ENCODE measurements at places on chromosomes 16 and 17. TPM values are rescaled to one million over a fixed set of nuclear protein-coding genes. Genes with fewer than 3 reads are reported as not detected.

GRCh38 chr16:31513884-31514283, 5.7 kb upstream of the RUSF1 start:
- no peak overlapping the region for H3K4me3 ChIP-seq
- H3K27me3 ChIP-seq, result no peaks in the 10 kb centered on the region
- H3K4me1 ChIP-seq, result no peaks in the 10 kb centered on the region
- no peaks in the 10 kb centered on the region for H3K36me3 ChIP-seq

- H3K27ac ChIP-seq, result no peak overlapping the region
- H3K4me3 ChIP-seq, result no peak overlapping the region
- H3K27me3 ChIP-seq, result no peaks in the 10 kb centered on the region
- H3K4me1 ChIP-seq, result no peaks in the 10 kb centered on the region
- no peaks in the 10 kb centered on the region for H3K36me3 ChIP-seq
- DNase-seq, result no peak
Measured at GRCh38 chr16:64919929-64920607, 201.8 kb downstream of the CDH11 start.

GRCh38 chr17:72838581-72838980, 253.9 kb downstream of the SLC39A11 start:
- DNase-seq, result no peak
- no peak overlapping the region for H3K4me3 ChIP-seq
- no peak overlapping the region for H3K27ac ChIP-seq
- no peaks in the 10 kb centered on the region for H3K4me1 ChIP-seq

DNA sequence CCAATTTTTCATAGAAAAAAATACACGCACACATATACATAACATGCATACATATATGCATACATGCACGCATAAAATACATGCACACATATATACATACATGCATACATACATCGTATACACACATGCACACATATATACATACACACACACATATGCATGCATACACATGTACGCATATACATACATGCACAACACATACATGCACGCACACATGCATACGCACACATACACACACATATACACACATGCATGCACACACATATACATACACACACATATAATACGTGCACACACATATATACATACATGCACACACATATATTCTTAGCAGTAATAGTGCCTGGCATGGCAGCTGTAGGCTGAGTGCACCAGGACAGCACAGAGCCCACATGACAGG, 24.9 kb downstream of the USP36 start:
- H3K27ac ChIP-seq, result no peak overlapping the region
- no peak overlapping the region for H3K4me3 ChIP-seq

GRCh38 chr17:9981344-9981915, 76.4 kb upstream of the RCVRN start:
- no peak for DNase-seq
- no peak overlapping the region for H3K4me3 ChIP-seq
- H3K27me3 ChIP-seq, result no peaks in the 10 kb centered on the region
- no peak overlapping the region for H3K27ac ChIP-seq
- H3K36me3 ChIP-seq, result no peaks in the 10 kb centered on the region
- peaks cover 3% of the 10 kb centered on the region for H3K4me1 ChIP-seq

DNA sequence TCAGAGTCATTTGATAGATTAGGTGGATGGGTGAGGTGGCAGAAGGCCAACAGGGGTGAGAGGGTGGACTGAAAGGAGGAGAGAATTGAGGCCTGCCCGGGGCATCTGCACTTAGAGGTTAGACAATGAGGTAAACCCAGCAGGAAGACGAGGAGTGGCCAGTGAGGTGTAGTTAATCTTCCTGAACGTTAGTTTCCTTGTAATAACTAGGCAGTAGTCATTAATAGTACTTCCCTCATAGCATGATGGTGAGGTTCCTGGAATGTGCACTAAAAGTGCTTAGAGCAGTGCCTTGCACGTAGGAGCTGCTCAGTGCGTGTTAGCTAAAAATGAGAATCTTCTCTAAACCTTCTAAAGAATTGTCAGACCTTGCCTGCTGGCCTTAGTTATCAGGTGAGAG, 13.5 kb upstream of the KSR1 start:
- H3K27ac ChIP-seq, result no peak overlapping the region
- no peaks in the 10 kb centered on the region for H3K4me1 ChIP-seq
- no peak for DNase-seq
- H3K4me3 ChIP-seq, result no peak overlapping the region
- no peaks in the 10 kb centered on the region for H3K27me3 ChIP-seq

GRCh38 chr17:33204156-33204555, 88.9 kb downstream of the ASIC2 start:
- H3K27ac ChIP-seq, result no peak overlapping the region
- no peaks in the 10 kb centered on the region for H3K4me1 ChIP-seq
- H3K36me3 ChIP-seq, result no peaks in the 10 kb centered on the region
- DNase-seq, result no peak

- no peaks in the 10 kb centered on the region for H3K27me3 ChIP-seq
- H3K27ac ChIP-seq, result peak overlapping the region; percentile 86
- H3K36me3 ChIP-seq, result no peaks in the 10 kb centered on the region
- DNase-seq, result no peak
- peaks cover 3% of the 10 kb centered on the region for H3K4me1 ChIP-seq
- H3K4me3 ChIP-seq, result peak overlapping the region; percentile 91
Measured at GRCh38 chr16:84700446-84701300, 873 bp downstream of the USP10 start.

Gene SDR42E2
- not detected for total RNA-seq

Gene COIL
- 18.4 TPM for total RNA-seq

Gene KRTAP2-1
- total RNA-seq, result not detected

Gene OR4D1
- total RNA-seq, result not detected

Gene ZNF267
- total RNA-seq, result 39.3 TPM

Gene SLC38A8
- not detected for total RNA-seq

All from GM12878 (cell line).